Diencephalon (tissue), 1 donor: ENCODE measurements at places on chromosomes 5 and 9. TPM values are rescaled to one million over a fixed set of nuclear protein-coding genes. Genes with fewer than 3 reads are reported as not detected.

Gene ATG10
- 10.6 TPM for total RNA-seq

Gene ENTPD2
- 3.2 TPM for total RNA-seq

Gene CCL21
- not detected for total RNA-seq

Gene C9orf50
- total RNA-seq: 0.23 TPM

Gene FOXD1
- total RNA-seq: 2.1 TPM
